AG09309 (cell line): ENCODE measurements at places on chromosomes 1 and 21.

DNA sequence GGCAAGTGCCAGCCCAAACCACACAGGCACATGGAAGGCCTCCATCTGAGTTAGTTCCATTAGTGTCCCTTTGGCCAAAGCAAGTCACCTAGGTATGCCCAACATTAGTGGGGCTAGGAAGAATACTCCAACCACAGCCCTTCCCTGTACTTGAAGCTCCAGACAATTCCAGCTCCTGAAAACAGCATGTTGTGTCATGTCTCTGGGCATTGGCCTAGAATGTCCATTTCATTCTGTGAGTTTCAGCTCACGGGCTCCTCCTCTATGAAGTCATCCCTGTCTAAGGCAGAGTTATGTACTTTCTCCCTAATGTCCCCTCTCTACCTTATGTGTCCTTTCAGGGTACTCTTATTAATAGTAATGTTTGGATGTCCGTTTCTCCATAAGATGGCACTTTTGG, 96.5 kb upstream of the SPATA6 start:
- DNase-seq = no peak

GRCh38 chr1:96374076-96374762, 347.4 kb upstream of the PTBP2 start:
- no peak for DNase-seq

- no peak for DNase-seq
Observed at GRCh38 chr1:171654201-171654941, 1.9 kb upstream of the MYOC start.

DNA sequence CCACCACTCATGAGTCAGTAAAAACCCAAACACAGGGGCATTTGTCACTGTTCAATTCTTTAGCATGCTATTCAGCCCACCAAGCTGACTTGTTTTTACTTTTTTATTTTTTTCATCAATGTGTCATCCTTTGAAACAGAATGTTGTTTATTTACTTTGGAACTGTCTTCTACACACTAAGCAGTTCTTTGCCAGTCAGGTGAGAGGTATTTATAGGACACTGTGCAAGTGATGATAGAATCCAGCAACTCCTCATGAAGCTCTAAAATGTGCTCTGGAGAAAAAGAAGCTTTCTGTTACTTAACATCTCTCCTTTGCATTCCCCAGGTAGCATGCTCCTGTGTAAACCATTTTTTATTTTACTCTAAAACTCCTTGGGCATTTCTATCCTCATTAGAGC, 582.0 kb upstream of the TMPRSS15 start:
- no peak for DNase-seq

GRCh38 chr21:34926803-34927467, 122.2 kb downstream of the RUNX1 start:
- no peak for DNase-seq

DNA sequence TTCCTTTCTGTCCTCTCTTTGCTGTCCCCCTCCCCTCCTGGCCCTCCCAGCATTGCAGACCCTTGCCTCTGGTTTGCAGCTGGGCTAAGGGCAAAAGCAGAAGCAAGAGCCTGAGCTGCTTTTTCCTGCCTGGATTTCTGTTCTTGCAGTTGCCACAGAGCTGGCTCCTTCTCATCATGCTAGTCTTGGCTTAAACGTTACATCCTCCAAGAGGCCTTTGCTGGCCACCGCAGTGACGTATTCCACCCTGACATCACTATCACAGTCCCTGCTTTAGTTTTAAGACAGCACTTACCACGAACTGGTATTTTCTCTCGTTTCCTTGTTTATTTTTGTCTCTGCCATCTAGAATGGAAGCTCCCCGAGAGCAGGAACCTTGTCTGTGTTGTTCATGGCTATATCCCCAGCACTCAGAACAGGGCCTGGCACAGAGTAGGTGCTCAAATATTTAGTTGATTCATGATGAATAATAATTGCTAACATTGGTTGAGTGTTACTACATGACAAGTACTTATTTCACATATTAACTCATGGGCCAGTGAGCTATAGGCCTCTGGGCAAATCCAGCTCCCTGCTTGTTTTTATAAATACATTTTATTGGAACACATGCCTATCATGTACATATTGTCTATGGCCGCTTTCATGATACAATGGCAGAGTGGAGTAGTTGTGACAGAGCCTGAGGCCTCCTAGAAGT, 13.2 kb upstream of the CSF1 start:
- DNase-seq = no peak

GRCh38 chr1:214422137-214422671, 129.2 kb downstream of the PTPN14 start:
- DNase-seq = no peak

GRCh38 chr1:151085953-151086559, 15.5 kb downstream of the GABPB2 start:
- no peak for DNase-seq

DNA sequence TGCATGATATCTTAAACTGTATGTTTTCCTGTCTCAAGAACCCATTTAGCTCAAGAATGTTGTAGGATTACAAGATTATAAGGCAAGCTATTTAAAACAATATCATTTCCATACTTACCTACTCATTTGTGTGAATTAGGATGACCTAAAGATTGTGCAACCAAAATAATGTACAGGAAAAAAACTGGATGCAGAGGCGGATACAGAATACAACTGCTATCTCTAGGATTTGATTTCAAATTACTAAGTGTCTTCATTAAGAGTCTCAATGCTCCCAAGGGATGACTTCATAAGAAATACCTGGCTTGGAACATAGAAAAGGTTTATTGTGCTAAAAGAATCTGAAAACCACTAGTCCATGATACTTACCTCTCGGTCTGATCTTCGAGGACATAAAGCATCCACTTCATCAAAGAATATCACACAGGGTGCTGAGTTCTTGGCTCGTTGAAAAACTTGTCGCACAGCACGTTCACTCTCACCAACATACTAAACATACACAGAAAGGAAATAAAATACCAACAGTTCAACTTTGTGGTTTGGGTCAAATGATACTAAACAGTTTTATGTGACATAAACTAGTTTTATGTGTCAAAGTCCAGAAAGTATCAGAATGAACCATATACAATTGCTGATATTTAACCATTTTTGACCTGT, 54.9 kb downstream of the NVL start:
- DNase-seq = no peak

DNA sequence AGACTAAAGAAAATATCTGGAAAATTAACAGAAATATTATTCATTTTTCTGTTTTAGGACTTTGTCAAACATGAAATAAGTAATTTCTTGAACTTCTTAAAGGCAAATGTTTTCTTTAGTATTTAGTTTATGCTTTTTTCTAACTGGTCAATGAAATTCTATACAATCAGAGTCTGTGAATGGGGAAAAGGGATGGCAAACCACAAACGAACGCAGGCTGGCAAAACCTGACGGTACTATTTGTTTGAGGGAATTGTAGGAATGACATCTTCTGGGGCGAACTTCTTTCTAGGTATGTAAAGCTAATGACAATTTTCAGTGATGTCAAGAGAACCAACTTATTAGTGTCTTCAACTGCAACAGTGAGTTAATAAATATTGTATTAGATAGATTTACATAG, 156.0 kb downstream of the SIPA1L2 start:
- DNase-seq = no peak

DNA sequence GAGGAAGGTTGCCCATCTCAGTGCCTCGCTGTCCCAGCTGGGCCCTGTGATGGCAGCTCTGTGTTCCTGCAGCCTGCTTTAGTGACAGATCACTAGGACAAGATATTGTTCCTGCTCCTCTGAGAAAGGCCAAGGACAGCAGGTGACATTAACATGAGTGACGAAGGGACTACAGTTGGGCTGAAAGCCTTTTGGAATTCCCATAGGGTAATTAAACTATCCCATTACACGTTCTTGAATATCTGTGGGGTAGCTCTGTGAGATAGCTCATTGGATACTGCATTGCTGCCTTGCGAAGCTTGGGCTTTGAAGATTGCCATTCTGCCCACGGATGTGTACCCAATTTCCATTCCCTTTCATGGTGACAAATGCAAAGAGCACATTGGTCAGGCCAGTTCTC, 78.2 kb upstream of the COA6 start:
- no peak for DNase-seq

- no peak for DNase-seq
Observed at GRCh38 chr1:156766298-156767100, 836 bp upstream of the PRCC start.

DNA sequence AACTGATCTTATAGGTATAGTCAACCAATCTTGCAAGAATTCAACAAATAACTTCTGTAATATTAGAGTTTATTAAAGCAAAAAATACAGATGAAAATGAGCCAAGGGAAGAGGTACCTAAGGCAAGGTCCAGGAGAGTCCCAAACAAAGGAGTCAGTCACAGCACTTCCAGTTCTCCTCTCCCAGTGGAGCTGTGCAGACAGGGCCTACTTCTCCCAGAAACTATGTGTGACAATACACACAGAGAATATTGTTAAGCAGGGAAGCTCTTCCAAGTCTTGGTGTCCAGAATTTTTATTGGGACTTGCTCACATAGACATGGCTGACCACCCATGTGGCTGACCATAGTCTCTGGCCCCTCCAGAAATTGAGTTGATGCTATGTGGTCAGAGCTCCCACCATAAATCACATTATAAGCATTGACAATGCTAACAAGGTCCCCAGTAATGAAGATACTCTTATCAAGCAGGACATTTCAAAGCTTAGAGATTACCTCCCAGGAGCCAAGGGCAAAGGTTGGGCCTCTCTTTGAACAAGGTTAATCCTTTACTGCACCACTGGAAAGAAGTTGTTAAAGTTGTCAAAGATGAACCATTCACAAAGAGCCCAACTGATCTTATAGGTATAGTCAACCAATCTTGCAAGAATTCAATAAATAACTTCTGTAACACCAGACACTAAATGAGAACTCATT, 3.5 kb upstream of the CD244 start:
- no peak for DNase-seq
